ENCODE measurements at places on chromosomes 3 and 15. TPM values are rescaled to one million over a fixed set of nuclear protein-coding genes. Genes with fewer than 3 reads are reported as not detected.

The KNG1 gene
- 8.7 TPM for total RNA-seq

The TNFAIP8L3 gene
- 8.9 TPM for total RNA-seq

The ARL13B gene
- 12.5 TPM for total RNA-seq

The ZIC4 gene
- total RNA-seq = not detected

The HYAL1 gene
- total RNA-seq = 47.5 TPM

The KLHL40 gene
- total RNA-seq = not detected

GRCh38 chr15:95304947-95305400, 1025.5 kb upstream of the NR2F2 start:
- no peak overlapping the region for H3K4me3 ChIP-seq
- H3K4me1 ChIP-seq = peaks cover 5% of the 10 kb centered on the region
- no peaks in the 10 kb centered on the region for H3K36me3 ChIP-seq
- peak overlapping the region; percentile 65 for H3K27ac ChIP-seq
- H3K27me3 ChIP-seq = no peaks in the 10 kb centered on the region

- no peaks in the 10 kb centered on the region for H3K4me1 ChIP-seq
- peaks cover 48% of the 10 kb centered on the region for H3K27me3 ChIP-seq
- no peak for DNase-seq
- H3K36me3 ChIP-seq = no peaks in the 10 kb centered on the region
- H3K4me3 ChIP-seq = no peak overlapping the region
These were observed 2.6 kb downstream of the SLITRK3 start for GRCh38 chr3:165193366-165194254.

GRCh38 chr15:48423896-48424475, 92.8 kb downstream of the DUT start:
- no peak overlapping the region for H3K27ac ChIP-seq
- DNase-seq = no peak
- H3K4me1 ChIP-seq = no peaks in the 10 kb centered on the region
- no peaks in the 10 kb centered on the region for H3K27me3 ChIP-seq

DNA sequence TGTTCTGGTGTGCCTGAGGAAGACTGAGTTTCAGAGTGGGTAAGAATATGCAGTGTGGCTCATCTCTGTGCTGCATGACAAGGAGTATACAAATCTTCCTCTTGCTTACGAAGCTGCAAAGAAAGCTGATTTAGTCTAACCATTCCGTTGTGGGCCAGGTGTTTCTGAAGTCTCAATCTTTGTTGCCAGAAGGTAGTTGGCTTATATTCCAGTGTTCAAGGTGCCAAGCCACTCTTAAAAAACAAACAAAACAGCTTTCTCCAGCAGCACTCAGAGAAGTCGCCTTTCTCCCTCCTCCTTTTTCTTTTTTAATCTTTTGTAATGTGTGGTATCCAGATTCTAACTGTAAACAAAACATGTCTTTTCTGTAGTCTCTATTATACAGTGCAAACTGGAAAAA, 872.4 kb downstream of the NAALADL2 start:
- no peaks in the 10 kb centered on the region for H3K4me1 ChIP-seq
- no peak for DNase-seq
- no peak overlapping the region for H3K27ac ChIP-seq
- no peaks in the 10 kb centered on the region for H3K27me3 ChIP-seq
- H3K4me3 ChIP-seq = no peak overlapping the region

DNA sequence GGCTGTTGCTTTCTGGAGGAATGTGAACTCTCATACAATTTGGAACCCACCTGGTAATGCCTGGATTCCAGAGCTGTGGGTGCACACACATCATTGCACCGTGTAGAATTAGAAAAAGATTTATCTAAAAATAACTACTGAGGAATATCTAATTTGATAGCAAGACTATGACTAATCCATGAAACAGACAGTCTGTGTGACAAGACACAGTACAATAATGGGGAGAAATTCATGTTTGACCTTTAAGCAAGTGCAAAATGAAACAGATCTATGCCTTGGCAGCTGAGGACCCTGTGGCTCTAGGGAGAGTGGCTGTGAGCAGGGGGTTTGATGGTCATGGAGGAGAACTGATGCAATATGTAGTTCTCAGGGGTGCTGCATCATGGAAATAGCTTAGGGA, 7.9 kb upstream of the DOCK3 start:
- no peak overlapping the region for H3K27ac ChIP-seq
- DNase-seq = no peak
- H3K4me3 ChIP-seq = no peak overlapping the region
- H3K4me1 ChIP-seq = peaks cover 3% of the 10 kb centered on the region
- H3K36me3 ChIP-seq = no peaks in the 10 kb centered on the region

DNA sequence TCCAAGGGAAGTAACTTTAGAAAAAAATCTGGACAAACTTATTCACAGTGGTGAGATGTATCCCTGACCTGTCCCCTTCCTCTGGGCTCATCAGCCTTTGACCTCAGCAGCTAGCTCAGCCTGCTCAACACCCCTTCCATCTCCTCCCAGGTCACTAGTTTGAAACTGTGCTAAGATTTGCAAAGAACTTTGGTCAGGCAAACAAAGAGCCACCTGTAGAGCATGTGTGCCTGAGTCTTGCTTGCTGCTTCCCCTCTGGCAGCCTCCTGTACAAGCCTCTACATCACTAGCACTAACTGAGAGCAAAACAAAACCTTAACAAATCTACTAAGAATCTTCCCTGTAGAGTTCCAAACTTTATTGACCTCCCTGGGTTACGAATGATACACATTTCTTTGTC, 43.9 kb downstream of the NR1I2 start:
- H3K4me1 ChIP-seq = no peaks in the 10 kb centered on the region
- H3K27ac ChIP-seq = no peak overlapping the region
- H3K36me3 ChIP-seq = peaks cover 3% of the 10 kb centered on the region
- DNase-seq = no peak
- H3K4me3 ChIP-seq = no peak overlapping the region
- no peaks in the 10 kb centered on the region for H3K27me3 ChIP-seq

- H3K36me3 ChIP-seq = no peaks in the 10 kb centered on the region
- H3K27ac ChIP-seq = no peak overlapping the region
- H3K27me3 ChIP-seq = no peaks in the 10 kb centered on the region
These were observed 56.9 kb upstream of the CD96 start for GRCh38 chr3:111485086-111485485.

DNA sequence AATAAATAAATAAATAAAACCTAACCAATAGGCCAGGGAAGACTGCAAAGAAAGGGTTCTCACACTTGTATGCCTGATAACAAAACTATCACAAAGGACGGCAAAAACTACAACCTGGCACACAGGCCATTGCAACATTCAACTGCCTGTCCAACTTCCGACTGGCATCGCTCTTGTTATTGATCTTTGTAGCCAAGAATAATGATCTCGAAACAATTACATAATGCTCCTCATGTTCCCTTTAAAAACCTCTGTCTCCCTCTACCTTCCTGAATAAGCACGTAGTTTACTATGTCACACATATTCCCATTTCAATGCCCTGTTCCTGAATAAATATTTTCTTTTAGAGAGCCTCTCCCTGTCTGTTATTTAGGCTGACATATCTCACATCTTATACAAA, 74.3 kb downstream of the B3GNT5 start:
- no peak for DNase-seq
- no peaks in the 10 kb centered on the region for H3K4me1 ChIP-seq
- no peaks in the 10 kb centered on the region for H3K36me3 ChIP-seq
- H3K27me3 ChIP-seq = no peaks in the 10 kb centered on the region
- no peak overlapping the region for H3K4me3 ChIP-seq

GRCh38 chr3:27723001-27723445, 900 bp upstream of the EOMES start:
- H3K27ac ChIP-seq = no peak overlapping the region
- no peak for DNase-seq
- H3K4me3 ChIP-seq = no peak overlapping the region
- H3K27me3 ChIP-seq = peaks cover 83% of the 10 kb centered on the region
- H3K4me1 ChIP-seq = no peaks in the 10 kb centered on the region

DNA sequence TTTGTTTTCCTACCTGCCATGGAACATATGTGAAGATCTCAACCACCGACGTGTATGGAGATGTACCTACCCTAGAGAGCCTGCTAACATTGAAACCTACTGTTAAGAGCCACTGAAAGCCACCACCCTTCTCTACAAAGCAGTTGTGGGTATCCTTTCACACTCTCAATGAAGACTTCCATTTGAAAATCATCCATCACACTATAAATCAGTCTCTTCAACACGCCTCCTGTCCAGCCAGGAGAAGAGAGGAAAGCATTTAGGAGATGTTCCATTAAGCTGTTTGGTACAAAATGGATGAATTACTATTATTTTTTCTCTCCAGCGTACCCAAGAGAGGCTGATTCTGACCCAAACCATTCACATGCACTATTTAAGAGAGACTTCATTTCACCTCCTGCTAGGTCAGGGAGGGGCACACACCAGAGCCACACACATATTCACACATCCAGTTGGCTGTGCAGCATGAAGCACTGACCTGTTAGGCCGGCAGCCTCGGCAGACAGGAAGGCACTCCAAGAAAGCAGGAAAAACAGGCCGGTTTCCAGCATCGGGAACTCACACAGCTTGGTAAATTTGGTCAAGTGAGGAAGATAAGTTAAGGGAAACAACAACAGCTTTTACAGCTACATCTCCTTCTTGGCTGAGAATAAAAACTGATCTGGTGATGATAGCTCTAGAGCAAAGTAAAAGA, 274.5 kb downstream of the SLC9A9 start:
- DNase-seq = no peak
- H3K36me3 ChIP-seq = no peaks in the 10 kb centered on the region

- no peaks in the 10 kb centered on the region for H3K4me1 ChIP-seq
- H3K27me3 ChIP-seq = no peaks in the 10 kb centered on the region
- H3K36me3 ChIP-seq = no peaks in the 10 kb centered on the region
- no peak overlapping the region for H3K27ac ChIP-seq
These were observed 23.5 kb upstream of the CA12 start for GRCh38 chr15:63405159-63405558.

GRCh38 chr3:106720510-106720909, 656.7 kb upstream of the CCDC54 start:
- H3K4me3 ChIP-seq = no peak overlapping the region
- no peaks in the 10 kb centered on the region for H3K36me3 ChIP-seq
- no peaks in the 10 kb centered on the region for H3K27me3 ChIP-seq
- no peak overlapping the region for H3K27ac ChIP-seq
- no peaks in the 10 kb centered on the region for H3K4me1 ChIP-seq

DNA sequence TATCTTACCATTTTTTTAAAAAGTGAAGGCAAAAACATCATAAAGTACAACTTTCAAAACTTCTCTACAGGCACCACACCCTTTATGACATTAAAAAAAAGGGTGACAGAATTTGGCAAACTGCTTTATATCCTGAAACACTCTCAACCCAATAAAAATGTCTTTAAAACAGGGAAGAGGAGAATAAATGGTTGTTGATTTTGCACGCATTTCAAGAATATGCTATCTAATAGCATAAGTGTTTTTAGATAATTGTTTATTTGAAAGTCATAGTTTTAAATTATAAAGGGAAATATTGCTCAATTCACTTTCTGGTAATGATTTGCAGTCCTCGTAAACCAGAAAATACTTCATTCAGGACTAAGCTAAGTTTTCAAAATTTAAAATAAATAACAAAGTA, 1.7 kb upstream of the PCOLCE2 start:
- no peak for DNase-seq
- peaks cover 9% of the 10 kb centered on the region for H3K27me3 ChIP-seq
- no peaks in the 10 kb centered on the region for H3K36me3 ChIP-seq
- H3K4me3 ChIP-seq = no peak overlapping the region
- no peak overlapping the region for H3K27ac ChIP-seq

DNA sequence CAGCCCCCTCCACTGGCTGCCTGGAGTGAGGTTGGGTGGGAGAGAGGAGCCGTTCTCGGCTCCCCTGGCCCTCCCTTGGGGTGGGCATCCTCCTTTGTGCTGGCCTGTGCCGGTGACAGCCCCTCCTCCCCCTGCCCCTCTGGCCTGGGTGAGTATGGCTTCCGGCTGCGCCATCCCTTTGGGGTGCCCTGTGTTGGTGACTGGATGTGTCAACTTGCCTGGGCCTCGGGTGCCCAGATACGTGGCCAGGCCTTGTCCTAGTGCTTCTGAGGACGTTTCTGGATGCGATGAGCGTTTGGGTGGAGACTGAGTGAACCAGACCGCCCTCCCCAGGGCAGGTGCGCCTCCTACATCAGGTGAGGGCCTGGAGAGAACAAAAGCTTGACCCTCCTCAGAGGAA, 59.7 kb downstream of the PLXNA1 start:
- no peaks in the 10 kb centered on the region for H3K27me3 ChIP-seq
- H3K4me1 ChIP-seq = peaks cover 22% of the 10 kb centered on the region
- DNase-seq = peak; percentile 68
- no peaks in the 10 kb centered on the region for H3K36me3 ChIP-seq

DNA sequence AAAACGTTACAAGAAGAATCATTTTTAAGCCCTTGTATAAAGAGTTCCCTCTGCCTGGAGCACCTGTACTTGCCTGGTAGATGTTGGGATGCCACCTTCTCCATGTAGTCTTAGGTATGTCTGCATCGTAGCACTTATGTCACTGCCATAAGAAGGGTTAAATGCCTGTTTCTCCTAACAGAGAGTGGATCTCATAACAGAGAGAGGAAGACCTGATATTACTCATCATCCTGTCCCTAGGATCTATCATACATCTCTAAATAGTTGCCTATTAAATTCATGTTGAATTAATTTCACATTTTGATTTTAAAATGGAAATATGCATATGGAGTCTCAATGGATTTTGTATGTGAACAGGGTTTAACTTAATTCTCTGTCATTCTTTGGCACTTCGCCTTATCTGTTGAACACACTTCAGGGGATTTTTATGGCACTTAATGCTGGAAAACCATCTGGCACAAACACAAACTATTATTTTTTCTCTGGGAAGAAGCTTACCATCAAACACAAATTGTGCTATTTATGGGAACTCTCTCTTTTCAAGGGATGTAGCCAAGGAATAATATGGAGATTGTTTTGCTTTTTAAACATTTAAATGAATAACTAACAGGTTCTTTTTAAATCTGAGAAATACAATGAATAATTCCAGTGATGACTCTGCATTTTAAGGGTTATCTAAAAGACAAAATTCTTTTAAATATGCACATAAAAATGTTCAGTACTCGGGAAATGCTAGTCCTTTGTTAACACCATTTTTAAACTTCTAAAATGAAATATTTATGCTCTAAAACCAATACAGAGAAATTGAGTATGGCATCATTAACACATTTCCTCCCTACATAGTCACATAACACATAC, 230.7 kb downstream of the ZNF385D start:
- no peak overlapping the region for H3K27ac ChIP-seq
- no peaks in the 10 kb centered on the region for H3K27me3 ChIP-seq
- no peaks in the 10 kb centered on the region for H3K36me3 ChIP-seq
- no peaks in the 10 kb centered on the region for H3K4me1 ChIP-seq
- no peak overlapping the region for H3K4me3 ChIP-seq

- no peaks in the 10 kb centered on the region for H3K27me3 ChIP-seq
- no peaks in the 10 kb centered on the region for H3K4me1 ChIP-seq
- H3K27ac ChIP-seq = no peak overlapping the region
These were observed 19.8 kb upstream of the SMAD6 start for GRCh38 chr15:66682246-66682645.

GRCh38 chr15:78255421-78256043, 8.8 kb upstream of the DNAJA4 start:
- H3K4me1 ChIP-seq = no peaks in the 10 kb centered on the region
- no peak overlapping the region for H3K4me3 ChIP-seq
- no peak for DNase-seq
- H3K27me3 ChIP-seq = no peaks in the 10 kb centered on the region
- H3K27ac ChIP-seq = no peak overlapping the region

GRCh38 chr3:143357700-143358099, 238.1 kb downstream of the CHST2 start:
- no peaks in the 10 kb centered on the region for H3K27me3 ChIP-seq
- H3K36me3 ChIP-seq = no peaks in the 10 kb centered on the region
- DNase-seq = no peak
- H3K4me1 ChIP-seq = no peaks in the 10 kb centered on the region

All from kidney (tissue), 22 donors.